Activated naive CD4-positive, alpha-beta T cell treated with anti-CD3 and anti-CD28 coated beads for 36 hours (primary cell): ENCODE measurements at places on chromosomes 1 and 21.

GRCh38 chr1:184427722-184428121 is 40.9 kb downstream of the C1orf21 start:
- no peak for DNase-seq

- DNase-seq = no peak
Observed at GRCh38 chr1:209397910-209398309, 185.6 kb upstream of the CAMK1G start.

GRCh38 chr21:37891972-37892371 is 24.3 kb downstream of the KCNJ6 start:
- DNase-seq = no peak

DNA sequence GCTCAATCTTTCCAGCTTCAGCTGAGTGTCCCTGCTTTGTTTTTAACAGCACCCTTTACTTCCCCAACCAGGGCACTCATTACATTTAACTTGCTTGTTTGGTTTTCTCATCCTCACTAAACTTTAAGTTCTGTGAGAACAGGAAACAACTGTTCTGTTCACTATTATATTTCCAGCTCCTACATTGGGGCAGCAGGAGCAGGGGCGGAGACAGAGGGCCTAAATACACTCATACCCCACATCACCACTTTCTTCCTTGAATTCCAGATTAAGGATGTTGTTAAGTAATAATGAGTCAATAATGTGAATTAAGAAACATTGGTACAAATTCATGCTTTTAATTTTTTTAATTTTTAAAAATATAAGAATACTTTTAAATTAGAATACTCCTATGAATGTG is 6.0 kb downstream of the DRAM2 start:
- no peak for DNase-seq

DNA sequence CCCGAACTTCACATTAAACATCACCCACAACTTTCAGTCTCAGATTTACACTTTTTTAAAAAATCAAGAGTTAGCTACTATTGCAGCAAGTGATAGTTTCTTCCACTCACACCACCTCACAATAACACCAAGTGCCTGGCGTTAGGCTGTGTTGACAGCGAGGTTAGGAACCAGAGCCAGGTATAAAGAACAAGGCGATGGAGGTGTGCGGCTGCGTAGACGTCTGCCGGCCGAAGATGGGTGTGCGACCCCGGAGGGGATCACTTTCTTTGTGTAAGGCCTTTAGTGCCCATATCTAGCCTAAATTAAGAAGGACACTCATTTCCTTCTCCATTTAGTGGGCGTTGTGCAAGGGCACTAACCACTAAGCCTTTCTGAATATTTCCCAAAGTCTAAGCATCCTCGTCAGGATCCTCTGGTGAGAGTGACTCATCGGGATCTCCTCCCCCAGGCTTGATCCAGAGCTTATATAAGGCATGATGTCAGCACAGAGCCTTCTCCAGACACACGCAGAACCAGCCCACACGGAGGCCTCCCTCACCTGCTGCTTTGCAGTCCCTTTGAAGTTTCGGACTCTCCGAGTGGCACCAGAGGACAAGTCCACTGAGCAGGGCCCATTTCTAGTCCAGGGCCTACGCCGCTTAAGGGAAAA is 11.8 kb downstream of the NHLH2 start:
- no peak for DNase-seq

GRCh38 chr1:223114871-223115270 is 28.2 kb downstream of the TLR5 start:
- DNase-seq = no peak

GRCh38 chr1:80218112-80218511 is 1211.6 kb upstream of the ADGRL4 start:
- DNase-seq = no peak

GRCh38 chr1:1531947-1532346 is 8.5 kb downstream of the TMEM240 start:
- no peak for DNase-seq

DNA sequence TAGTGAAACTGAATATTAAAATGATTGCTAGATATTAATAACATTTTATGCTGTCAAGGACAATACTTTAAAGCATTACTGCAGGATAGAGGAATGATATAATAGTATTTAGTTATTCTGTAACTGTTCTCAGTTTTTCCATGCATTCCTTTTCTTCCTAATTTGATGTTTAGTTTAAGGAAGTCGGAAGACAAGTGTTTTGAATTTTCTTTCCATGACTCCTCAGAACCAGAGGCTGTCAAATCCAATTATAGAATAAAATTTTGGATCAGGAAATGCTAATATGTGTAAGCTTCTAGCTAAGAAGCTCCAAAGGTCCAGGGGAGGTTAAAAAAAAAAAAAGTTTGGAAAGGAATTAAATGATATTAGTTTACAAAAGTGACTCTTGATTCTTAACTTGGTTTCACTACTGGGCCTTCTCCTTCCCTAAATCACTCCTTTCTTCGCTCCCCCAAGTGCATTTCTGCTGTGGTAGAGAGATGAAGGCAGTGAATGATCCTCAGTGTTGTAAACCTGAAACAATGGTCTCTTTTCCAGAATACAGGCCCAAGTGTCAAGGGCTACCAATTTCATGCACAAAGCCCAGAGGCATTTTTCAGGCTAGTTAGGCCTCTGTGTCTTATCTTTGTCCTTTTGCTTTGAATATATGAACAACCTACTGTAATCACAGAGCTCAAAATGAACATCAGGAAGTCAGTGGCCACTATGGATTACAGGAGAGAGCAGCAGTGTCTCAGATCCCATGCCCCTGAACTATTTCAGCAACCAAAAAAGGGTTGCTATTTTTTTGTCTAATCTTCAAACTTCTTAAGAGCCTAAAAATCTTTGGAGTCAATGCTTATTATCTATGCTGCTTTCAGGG is 6.2 kb downstream of the ADSS2 start:
- no peak for DNase-seq
